ENCODE measurements at places on chromosomes 5 and 9. TPM values are rescaled to one million over a fixed set of nuclear protein-coding genes. Genes with fewer than 3 reads are reported as not detected.

- no peak for DNase-seq
Measured at GRCh38 chr5:97044052-97044451, 98.4 kb downstream of the LIX1 start.

DNA sequence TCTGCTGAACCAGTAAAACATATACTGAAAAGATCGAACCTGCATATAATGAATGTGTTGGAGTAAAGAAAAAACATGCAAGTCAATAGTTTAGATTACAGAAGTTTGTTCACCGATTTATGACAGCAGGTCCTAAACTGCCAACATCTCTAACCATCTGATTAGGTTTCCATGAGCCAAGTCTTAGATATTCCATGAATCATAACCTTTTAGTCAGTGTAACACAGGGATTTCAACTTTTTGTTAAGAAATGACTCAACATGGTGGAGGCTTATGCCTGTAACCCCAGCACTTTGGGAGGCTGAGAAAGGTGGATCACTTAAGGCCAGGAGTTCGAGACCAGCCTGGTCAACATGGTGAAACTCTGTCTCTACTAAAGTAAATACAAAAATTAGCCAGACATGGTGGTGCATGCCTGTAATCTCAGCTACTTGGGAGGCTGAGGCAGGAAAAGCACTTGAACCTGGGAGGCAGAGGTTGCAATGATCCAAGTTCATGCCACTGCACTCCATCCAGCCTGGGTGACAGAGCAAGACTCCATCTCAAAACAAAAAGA is 38.7 kb downstream of the APC start:
- DNase-seq = no peak

- no peak for DNase-seq
Measured at GRCh38 chr9:82105729-82106128, 117.2 kb downstream of the SPATA31D1 start.

DNA sequence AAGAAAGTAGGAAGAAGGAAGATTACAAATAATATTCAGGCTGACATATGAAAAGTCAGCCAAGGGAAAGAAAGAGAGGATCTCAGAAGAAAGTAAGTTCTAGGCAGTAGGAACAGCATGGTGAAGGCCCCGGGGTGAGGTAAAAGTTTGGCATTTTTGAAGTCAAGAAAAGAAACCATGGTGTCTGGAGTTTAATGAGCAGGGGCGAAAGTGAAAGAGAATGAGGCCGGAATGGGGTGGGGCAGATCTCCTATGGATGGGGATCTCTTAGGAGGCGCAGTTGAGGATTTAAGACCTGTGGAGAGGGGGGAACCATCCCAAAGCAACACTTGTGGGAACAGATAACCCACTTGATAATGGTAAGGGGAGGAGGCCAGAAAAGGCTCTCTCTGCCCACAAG is 42.3 kb upstream of the SMAD5 start:
- no peak for DNase-seq

DNA sequence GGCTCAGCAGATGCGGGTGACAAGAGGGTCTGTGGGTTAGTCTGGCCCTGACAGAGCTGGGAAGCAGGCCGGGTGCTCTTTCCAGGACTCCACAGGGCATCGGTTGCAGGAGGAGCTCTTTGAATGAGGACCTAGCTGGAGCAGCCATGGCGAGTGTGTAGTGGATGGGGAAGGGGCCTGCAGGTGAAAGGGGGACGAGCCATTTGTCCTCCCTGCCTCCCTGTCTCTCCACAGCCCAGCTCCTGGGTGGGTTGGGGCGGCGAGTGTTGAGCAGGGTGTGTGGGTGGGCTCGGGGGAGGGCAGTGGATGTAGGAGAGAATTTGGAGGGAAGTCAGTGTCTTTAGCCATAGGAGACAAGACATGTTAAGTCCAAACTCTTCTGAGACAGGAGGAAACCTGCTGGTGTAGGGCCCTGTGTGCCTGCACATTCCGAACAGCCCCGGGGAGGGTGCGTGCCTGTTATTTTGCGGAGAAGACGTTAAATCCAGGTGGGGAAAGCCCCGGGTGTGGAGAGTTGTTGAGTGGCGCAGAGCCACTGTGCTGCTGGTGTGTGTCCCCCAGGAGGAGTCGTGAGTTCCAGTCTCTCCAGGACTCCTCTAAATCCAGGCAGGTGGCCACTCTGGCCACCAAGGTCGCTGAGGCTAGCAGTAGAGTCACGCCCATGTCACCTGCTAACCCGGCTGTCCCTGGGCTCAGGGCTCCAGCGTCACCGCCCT is 73.6 kb downstream of the PSMB7 start:
- no peak for DNase-seq

GRCh38 chr5:31911291-31912265 is 262.5 kb downstream of the GOLPH3 start:
- no peak for DNase-seq

- no peak for DNase-seq
Measured at GRCh38 chr9:31334837-31335528, 1049.5 kb upstream of the ACO1 start.

DNA sequence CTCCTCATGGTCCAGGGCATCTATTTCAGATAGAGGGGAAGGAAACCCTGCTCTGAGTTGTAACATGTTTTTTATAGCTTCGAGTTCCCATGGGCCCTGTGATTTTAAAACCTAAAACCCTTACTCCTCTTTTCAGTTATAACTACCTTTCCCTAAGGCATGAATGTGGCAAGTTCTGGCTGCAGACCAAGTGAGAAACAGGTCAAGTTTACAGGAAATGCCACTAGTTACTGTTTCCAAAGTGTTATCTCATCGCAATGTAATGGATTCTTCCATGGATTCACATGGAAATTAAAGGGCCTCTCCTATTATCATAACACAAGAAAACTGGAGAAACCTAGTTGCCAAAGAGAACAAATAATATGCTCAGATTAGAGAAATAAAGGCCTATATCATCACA is 574.5 kb upstream of the GRAMD2B start:
- peak; percentile 45 for DNase-seq

GRCh38 chr5:126984632-126985031 is 45.7 kb downstream of the MARCHF3 start:
- no peak for DNase-seq

GMCL2 gene
- total RNA-seq = not detected

ABITRAM gene
- 2.7 TPM for total RNA-seq

PDCD1LG2 gene
- 12.4 TPM for total RNA-seq

TMEM252 gene
- total RNA-seq = not detected

RLN1 gene
- 1.3 TPM for total RNA-seq

MYMK gene
- total RNA-seq = not detected
